ENCODE measurements at places on chromosomes 5 and 9.

GRCh38 chr5:103232393-103232999 is 26.1 kb upstream of the MACIR start:
- DNase-seq, result peak; percentile 34

- no peak for DNase-seq
Measured at GRCh38 chr5:65830856-65831255, 95.5 kb upstream of the ERBIN start.

- DNase-seq, result no peak
Measured at GRCh38 chr5:140647042-140647419, 399 bp downstream of the NDUFA2 start.

GRCh38 chr9:124854161-124854560 is 901 bp downstream of the WDR38 start:
- DNase-seq, result no peak

DNA sequence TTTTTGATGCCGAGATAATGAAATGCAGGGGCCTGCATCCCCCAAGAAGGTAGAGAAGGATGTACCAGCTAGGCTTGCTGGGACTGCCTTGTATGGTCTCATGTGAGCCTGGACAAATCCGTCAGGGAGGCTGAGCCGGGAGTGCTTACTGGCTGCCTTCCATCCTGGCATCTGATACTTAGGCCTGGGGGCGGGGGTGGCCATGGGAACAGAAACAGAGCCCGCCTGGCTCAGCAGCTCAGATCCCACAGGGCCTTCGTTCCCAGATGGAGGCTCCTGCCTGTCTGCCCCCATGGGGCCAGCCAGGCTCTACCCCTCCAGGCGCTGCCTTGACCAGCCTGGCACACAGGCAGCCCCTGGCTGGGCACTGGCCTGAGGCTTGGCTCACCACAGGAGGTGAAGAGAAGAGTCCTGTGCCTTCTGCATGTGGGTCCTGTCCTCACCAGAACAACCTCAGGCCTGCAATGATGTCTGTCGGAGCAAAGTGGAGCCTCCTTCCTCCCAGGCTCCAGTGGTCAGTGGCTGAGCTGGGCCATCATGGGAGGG is 10.5 kb upstream of the SPATA31E1 start:
- no peak for DNase-seq

DNA sequence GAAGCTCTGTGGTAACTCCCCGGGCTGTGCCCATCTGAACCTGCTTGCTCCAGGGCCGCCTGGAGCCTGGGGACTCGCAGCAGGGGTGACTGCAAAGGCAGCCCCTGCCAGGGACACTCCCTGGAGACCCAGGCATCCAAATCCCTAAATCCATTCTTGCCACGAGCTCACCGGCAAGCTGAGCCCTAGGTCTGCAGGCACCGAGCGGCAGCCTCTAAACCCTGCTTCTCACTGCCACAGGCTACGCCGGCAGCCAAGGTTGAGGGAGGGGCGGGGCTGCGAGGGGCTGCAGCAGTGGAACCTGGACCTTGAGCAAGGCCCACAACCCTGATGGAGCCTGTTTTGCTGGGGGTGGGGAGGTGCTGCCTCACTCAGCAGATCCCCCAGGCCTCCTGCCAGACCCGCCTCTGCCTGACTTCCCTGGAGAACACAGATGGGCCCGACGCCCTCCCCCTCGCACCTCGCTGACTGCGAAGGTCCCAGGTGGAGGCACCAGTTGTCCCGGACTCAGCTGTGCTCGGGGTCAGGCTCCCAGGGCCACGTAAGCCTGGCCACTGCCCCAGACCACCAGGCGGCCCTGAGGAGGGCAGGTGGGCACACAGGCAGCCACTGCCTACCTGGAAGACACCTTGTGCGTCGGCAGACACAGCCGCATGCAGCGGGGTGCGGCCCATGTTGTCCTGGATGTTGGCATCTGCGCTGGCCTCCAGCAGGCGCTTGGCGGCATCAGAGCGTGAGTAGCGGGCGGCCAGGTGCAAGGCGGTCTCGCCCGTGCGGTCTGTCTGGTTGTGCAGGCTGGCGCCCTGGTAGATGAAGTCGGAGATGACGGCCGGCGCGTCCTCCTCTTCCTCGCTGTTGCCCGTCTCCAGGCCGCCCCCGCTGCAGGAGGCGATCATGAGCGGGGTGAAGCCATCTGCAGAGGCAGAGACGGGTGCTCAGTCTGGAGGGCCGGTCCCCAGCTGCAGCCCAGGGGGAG is 17.4 kb upstream of the SEC16A start:
- DNase-seq, result no peak

DNA sequence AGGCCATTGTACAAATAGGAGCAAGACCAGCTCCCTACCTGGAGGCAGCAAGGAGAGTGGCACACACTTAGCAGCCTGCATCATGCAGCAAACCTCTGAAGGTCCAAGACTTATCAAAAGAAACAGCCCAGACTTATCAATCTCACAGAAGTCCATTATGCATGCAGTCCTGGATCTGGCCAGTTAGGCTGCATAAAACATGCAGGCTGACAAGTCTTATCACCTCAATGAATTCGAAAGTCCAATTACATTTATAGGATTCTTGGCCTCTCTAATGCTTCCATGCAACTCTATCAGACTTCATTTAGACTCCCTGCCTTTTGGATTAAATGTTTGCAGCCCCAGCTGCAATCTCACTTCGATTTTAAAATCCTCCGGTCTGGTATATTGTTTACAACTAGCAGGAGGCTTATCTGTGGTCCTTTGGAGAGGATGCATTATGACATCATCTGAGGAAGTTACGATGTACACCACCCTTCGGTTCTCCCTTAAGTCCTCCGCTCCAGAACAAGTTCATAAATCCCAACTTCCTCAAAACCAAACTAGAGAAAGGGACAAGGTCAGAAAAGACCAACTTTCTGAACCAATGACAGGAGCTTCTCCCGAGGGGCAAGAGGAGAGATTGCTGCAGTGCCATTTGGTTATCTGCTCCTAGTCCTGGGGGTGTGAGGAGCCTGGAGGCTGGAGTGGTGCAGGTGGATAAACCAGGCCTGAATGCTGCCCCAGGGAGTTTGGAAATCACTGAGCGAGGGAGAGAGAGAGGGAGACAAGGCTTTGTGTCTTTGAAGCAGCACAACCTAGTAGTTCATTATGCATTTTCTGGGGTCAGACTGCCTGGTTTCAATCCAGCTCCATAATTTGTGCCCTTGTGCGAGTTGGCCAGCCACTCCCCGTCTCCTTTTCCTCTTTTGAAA is 313.9 kb downstream of the TLE1 start:
- DNase-seq, result no peak

GRCh38 chr5:81424728-81425127 is 30.8 kb upstream of the ACOT12 start:
- DNase-seq, result no peak

- no peak for DNase-seq
Measured at GRCh38 chr9:1707291-1707690, 307.9 kb upstream of the SMARCA2 start.

- no peak for DNase-seq
Measured at GRCh38 chr9:109017061-109017460, 3.8 kb upstream of the CTNNAL1 start.

DNA sequence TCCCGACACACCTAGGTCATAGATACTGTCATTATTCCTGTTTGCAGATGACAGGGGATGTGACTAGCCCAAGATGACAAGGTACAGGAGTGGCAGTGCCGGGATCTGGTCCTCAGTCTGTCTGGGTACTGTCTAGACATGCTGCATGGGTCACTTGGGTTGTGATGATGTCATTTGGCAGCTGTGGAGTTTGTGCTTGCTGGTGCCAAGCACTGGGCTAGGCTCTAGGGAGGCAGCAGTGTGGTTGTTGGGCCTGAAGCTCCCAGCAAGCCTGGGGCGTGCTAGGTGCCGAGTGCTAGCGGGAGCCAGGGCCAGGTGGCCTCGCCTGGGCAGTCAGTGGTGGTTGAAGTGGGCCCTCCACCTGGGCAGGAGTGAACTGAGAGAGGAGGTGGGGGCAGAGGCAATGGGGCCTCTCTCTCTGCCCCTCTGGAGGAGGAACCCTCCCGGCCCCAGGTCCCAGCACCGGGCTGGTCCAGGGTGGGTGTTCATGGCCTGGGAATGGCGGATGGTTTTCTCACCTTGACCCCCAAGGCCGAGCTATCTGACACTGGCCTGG is 8.8 kb upstream of the ASB6 start:
- no peak for DNase-seq

- DNase-seq, result peak; percentile 75
Measured at GRCh38 chr9:123349691-123350480, 6.1 kb upstream of the CRB2 start.

DNA sequence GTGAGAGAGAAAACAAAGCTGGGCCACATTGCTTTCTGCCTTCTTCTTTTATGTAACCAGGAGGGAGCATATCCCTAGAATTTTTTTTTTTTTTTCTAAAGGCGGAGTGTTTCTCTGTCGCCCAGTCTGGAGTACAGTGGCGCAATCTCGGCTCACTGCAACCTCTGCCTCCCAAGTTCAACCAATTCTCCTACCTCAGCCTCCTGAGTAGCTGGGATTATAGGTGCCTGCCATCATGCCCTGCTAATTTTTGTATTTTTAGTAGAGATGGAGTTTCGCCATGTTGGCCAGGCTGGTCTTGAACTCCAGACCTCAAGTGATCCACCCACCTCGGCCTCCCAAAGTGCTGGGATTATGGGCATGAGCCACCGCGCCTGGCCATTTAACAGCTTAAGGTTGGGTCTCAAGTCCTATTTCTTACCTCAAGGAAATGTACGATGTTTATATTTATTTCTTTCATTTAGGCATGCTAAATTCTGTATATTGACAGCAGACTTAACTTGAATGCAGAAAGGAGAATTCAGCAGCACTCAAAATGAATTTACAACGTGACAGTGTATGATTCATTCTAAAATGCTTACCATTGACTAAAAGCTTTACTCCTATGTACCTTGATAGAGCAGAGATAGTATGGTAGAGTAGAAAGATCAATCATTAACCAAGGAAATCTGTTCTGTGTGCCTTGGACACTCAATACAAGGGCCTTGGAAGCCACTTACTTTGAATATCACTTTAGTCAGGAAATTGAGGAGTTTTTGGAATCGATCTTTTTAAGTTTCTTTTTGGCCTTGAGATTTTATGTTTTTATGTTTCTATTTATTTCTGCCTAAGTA is 100.9 kb downstream of the F2RL2 start:
- no peak for DNase-seq

DNA sequence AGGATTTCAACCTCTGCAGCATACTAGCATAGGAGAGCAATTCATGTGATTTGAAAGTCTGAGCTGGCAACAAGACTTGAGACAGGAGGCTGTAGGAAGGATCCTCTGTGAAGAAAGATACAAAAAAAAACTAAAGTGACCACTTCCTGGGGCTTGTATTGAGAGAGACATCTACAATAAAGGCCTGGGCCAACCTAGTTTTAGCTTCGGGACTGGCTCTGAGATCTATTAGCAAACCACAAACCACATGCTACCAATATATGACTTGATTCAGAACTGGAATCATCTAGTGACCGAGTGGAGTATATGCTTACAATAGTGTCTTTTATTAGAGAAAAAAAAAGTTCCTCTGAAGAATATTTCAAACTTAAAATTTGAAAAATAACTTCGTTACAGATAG is 1448.9 kb upstream of the CDH6 start:
- no peak for DNase-seq

DNA sequence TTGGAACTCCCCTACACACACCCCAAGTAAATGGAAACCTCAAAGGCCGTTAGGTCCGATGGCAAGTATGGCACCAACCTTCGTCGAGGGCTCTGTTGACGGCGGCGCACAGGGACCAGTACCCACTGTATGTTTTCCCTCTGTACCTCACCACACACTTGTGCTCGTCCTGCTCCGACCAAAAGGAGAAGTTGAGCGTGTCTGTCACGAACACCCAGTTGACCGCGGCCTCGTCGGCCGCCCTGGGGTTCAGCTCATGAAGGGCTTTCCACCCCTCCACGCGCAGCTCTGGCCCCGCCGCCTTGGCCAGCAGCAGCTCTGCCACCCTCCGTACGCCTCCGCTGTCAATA is 24.0 kb downstream of the HNRNPK start:
- peak; percentile 46 for DNase-seq

- DNase-seq, result no peak
Measured at GRCh38 chr9:73714294-73714693, 562.6 kb downstream of the ANXA1 start.

- no peak for DNase-seq
Measured at GRCh38 chr5:6510132-6510531, 61.5 kb downstream of the UBE2QL1 start.

DNA sequence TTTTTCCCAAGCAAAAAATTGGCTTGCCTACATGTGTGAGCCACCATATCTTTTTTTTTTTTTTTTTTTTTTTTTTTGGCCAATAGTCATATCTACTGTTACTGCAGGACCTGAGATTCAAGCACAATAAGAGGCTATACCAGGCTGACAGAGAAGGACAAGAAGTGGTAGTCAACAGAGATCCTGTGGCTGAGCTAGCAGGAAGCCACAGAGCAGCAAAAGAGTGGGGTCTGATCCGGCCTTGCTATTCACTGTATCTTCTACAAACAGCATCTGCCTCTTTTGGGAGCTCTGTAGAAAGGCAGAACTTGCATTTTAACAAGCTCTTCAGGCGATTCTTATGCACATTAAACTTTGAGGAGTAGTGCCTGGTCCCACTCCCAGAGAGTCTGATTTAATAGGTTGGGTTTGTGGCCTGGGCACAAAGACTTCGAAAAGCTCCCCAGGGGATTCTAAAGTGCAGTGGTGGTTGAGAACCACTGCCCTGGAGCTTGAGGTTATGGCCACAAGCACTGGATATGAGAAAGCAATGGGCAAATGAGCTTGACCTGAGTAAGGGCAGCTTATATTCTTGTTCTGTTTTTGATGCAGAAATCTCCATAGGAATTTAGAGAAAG is 162.8 kb downstream of the PIK3R1 start:
- peak; percentile 31 for DNase-seq

DNA sequence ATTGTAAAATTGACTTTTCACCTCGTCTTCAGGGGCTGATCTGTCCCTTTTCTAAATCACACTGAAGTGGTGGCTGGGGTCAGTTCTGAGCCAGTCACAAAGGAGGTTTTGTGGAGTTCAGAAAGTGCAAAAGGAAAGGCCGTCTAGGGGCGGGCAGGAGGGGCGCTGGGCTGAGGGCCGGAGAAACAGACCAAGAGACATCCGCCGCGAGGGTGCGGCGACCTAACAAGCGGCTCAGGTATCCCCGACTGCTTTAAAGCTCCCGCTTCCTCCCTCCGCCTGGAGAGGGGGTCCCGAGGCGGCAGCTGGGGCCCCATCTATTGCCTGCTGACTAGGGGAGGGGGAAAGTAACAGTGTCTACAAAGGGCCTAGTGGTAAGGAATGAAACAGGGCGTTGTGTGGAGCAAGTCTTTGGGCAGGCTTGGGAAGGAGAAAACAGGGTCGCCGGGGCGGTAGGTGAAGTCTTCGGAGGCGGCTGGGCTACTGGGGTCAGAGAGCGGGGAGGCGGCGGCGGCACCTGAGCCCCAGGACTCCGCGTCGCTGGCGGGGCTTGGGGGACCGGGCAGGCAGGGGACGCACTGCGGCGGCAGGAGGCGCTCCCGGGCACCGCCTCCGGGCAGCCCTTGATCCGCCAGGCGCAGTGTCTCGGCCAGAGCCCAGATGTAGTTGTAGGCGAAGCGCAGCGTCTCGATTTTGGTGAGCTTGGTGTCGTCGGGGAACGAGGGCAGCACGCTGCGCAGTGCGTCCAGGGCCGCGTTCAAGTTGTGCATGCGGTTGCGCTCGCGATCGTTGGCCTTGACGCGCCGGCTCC is 950 bp downstream of the NEUROG1 start:
- no peak for DNase-seq

- DNase-seq, result no peak
Measured at GRCh38 chr9:91332546-91333231, 29.0 kb downstream of the AUH start.

- DNase-seq, result no peak
Measured at GRCh38 chr5:14859980-14860379, 11.6 kb downstream of the ANKH start.

All from CD4-positive, alpha-beta T cell treated with Interleukin-17A for 4 hours (primary cell).